ENCODE measurements at places on chromosomes 2 and 18.

GRCh38 chr2:46294176-46294836 is 2.9 kb upstream of the EPAS1 start:
- DNase-seq: no peak

DNA sequence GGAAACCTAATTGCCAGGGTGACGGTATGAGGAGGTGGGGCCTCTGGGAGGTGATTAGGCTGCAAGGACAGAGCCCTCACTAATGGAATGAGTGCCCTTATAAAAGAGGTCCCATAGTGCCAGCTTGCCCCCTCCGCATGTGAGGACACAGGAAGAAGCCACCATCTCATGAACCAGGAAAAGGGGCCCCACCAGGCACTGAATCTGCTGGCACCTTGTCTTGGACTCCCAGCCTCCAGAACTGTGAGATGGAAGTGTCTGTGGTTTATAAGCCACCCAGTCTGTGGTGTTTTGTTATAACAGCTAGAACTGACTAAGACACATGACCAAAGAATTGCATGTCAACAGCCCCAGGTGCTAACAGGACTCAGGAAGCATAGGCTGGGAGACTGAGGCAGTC is 214.3 kb downstream of the MGAT5 start:
- DNase-seq: no peak

DNA sequence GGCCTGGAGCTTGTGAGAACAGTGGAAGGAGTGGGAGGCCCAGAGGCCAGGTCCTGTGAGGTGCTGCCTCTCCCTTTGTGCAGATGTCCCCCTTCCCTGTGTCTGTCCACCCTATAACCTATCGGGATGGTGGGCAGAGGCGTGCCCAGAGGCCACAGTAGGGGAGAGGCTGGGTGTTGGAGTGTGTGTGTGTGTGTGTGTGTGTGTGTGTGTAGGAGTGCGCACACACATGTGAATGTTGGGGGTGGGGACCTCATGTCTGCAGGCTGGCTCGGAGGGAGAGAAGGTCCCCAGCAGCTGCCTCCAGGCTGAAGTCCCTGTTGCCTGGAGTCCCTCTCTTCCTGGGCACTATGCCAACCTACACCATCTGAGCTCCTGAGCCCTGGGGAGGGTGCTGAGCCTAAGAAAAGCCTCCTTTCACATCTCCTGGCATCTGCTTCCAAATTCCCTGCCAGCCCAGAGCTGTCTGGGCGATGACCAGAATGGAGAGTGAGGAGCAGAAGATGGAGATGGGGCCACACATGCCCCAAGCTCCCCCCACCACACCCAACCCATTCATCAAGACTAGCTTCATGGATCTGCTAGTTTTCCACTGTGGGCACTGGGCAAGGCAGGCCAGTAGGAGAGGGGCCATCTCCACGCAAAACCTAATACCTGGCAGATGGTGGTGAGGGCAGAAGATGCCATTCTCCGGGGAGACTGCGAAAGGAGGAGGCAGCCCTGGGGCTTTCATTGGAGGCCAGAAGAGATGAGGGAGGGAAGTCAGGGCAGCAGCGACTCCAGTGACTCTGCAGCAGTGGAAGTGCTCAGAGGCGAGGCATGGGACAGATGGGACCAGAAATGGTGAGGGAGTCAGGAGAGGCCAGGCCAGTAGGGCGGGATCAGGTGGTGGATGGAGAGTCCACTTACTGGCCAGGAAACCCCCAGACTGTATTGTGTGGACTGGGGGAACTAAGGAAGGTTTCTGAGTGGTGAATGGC is 20.3 kb downstream of the KCNK3 start:
- DNase-seq: no peak

DNA sequence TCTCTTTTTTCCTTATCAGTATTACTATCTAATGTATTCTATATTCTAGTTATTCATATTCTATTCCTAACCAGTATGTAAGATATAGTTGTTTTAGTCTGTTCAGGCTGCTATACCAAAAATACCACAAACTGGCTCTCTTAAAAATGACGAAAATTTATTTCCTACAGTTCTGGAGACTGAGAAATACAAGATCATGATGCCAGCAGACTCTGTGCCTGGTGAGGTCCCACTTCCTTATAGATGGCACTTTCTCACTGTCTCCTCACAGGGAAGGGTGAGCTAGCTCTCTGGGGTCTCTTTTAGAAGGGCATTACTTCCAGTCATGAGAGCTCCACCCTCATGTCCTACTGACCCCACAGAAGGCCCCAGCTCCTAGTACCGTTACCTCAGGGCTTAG is 4.8 kb upstream of the ARHGAP15 start:
- no peak for DNase-seq

- DNase-seq: no peak
Observed at GRCh38 chr2:234951664-234952269, at the start of gene SH3BP4. Gene SH3BP4 (plus strand): TSS chr2:234952017. CDS start chr2:235035003, 82,986 bp downstream.

GRCh38 chr2:102111823-102112222 is 30.7 kb upstream of the IL1R1 start:
- no peak for DNase-seq

DNA sequence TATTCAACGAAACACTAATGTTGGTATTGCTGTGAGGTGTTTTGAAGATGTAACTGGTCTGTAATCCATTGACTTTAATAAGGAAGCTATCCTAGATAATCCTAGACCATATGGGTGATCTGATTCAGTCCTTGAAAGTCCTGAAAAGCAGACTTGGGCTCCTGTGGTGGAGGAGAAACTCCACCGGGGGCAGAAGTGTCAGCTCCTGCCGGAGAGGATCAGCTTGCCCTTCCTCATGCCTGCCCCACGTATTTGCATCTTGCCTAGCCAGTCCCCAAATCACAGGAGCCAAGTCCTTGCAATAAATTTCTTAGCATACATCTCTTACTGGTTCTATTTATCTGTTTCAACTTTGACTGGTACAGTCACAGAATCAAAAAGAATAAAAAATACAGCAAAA is 144.2 kb upstream of the DLGAP1 start:
- DNase-seq: no peak

- no peak for DNase-seq
Observed at GRCh38 chr2:45291296-45291701, 282.0 kb upstream of the SIX2 start.

- DNase-seq: no peak
Observed at GRCh38 chr18:6959110-6959509, 158.5 kb downstream of the LAMA1 start.

- no peak for DNase-seq
Observed at GRCh38 chr2:127024769-127025358, 82.1 kb downstream of the BIN1 start.

DNA sequence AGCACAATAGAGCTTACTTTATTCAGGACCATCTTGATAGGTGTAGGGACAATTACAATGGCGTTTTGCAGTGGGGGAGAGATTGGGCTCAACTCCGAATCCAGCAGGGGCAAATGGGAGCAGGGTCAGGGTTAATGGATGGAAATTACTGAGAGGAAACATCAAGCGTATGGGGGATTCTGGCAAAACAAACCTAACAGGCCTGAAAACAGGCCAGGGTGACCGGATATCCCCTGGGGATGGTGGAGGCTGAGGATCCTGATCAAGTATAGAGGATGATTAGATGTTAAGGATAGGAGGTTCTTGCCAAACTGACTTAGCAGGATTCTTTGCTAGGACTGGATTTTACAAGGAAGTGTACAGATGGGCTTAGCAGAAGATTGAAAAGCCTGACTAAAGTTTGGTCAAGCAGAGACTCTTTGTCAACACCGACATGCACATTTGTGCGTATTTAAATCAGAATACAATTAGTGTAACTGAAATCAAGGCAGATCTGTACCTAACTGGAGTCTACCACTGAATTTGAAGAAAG is 54.5 kb upstream of the GPR45 start:
- no peak for DNase-seq

- no peak for DNase-seq
Observed at GRCh38 chr2:25618676-25619075, 54.7 kb downstream of the DTNB start.

GRCh38 chr2:15337996-15338666 is 223.0 kb downstream of the NBAS start:
- no peak for DNase-seq

DNA sequence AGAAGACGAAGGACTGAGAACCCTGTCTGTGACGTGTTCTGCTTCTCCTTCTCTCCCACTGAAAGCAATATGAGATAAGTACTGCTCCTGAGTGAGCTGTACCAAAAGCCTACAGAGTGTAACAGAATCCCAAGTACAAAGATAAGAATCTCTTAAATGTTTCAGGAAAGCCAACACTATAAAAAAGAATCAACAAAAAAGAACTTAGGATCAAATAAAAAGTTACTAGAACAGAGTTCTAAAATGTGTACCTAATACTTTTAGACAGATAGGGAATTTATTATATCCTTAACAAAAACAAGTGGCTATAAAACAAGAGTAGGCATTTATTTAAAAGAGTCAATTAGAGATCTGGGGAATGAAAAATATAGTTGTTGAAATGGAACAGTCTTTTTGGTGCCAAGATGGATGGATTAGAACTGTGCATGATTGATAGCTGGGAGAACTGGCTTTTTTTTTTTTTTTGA is 49.0 kb downstream of the NCOA1 start:
- DNase-seq: no peak

DNA sequence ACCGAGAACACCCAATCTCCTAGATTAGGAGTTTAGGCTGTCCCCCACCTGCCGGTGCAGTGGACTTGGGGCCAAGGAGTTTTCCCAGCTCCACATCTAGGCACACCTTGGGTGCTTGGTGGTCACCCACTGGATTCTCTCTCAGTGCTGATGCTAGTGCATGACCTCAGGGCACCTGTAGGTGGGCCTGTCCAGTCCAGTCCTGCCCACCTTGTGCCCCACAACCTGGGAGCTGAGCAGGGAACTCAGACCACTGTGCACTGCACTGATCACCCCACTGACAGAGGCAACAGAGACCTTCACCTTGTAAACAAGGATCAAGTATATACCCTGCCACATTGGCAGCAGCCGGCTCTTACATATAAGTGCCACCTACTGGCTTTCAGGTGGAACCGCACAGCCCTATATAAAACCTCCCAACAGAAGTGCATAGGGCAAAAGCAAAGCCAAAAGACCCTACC is 12.7 kb upstream of the CDH19 start:
- no peak for DNase-seq

GRCh38 chr2:690799-691198 is 13.6 kb upstream of the TMEM18 start:
- DNase-seq: no peak

GRCh38 chr2:236045251-236046235 is 122.6 kb downstream of the GBX2 start:
- DNase-seq: no peak

- DNase-seq: no peak
Observed at GRCh38 chr2:46923041-46923528, 7.5 kb upstream of the MCFD2 start.

DNA sequence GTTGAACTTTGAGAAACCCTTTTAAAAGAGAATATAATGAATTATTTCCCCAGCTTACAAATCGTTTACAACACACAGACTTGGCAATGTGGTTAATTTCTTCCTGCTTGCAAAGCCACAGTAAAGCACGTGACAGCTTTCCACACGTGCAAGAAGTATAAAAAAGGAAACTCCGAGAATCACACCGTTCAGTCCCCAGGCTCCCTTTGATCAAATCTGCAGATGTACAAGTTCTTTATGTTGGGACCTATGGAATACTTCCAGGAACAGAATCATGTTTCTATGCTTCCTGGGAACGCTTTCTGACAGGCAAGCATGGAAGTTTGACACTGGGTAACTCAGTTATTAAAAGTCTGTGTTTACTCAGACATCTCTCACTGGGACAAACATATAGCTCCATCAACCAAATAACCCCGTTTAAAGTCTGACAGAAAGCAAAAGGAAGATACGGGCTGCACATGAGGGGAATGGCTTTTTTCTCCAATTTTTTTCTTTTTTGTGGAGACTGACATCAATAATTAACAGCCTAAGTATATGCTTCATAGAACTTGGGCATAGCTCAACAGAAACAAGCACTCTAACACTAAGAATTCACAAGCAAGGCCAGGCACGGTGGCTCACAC is 134.8 kb downstream of the EIPR1 start:
- DNase-seq: peak; percentile 14

DNA sequence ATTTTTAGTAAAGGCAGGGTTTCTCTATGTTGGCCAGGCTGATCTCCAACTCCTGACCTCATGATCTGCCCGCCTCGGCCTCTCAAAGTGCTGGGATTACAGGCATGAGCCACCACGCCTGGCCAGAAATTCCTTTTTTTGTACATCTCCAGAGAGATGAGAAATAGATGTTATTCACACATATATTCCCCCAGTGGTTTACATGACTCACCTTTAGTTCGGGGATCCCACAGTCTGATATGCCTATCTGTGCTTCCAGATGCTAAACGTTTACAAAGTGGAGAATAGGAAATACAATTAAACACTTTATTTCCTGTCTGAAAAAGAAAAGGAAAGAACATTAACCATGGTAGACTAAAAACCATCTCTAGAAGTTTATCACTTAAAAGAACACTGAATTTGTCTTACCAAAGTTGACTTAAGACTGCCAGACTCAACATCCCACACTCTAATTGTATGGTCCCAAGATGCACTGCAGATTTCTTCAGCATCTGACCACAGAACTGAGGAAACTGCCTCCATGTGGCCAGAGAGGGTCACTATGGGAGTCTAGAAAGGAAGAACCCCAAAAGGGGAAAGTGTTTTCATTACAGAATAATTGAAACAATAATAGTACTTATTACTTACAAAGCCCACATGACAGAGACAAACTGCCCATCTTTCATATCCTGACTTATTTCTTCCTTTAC is 12.6 kb upstream of the ICA1L start:
- no peak for DNase-seq

DNA sequence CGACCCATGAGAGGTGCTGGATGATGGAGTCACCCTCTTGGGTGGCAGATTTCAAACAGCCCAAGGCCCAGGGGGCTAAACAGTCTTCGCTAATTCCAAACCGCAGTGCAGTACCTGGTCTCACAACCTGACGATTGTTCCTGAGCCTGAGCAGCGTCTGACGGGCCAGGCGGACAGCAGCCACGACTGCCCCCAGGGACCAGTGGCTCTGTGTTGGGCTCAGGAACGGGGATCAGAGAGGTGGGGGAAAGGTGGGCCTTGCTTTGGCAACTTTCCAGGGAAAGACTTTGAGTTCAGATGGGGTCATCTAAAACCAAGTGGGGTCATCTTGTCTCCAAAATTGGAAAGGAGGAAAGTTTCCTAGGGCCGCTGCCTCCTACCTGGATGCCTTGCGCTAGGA is 492 bp downstream of the COLEC11 start:
- DNase-seq: no peak

GRCh38 chr2:224287531-224287930 is 114.4 kb downstream of the FAM124B start:
- no peak for DNase-seq

GRCh38 chr2:174581491-174581890 is 16.1 kb downstream of the WIPF1 start:
- DNase-seq: no peak

GRCh38 chr2:132560562-132560961 is 109.4 kb downstream of the LYPD1 start:
- DNase-seq: no peak

DNA sequence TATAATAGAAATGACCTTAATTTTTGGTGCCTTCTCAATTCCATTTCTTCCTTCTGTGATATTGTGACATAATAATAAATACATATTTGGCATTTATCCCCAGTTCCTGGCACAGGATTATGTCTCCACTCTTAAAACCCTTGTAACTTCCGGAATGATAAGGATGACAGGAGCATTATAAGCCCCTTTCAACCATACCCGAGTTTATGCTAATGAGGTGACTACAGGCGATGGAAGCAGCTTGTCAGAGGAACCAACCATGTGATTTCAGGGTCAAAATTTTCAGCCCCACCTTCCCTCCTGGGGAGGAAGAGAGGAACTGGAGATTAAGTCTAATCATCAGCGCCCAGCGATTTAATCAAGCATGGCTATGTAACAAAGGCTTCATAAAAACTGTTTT is 528.5 kb upstream of the CRIM1 start:
- DNase-seq: no peak

Data from activated CD4-positive, alpha-beta T cell treated with anti-CD3 and anti-CD28 coated beads for 1 hour (primary cell).